Stimulated activated CD8-positive, alpha-beta memory T cell treated with anti-CD3 and anti-CD28 coated beads, Interleukin-7, amount 100 ng/mL, for 4 hours (primary cell): ENCODE measurements at places on chromosomes 4 and X.

DNA sequence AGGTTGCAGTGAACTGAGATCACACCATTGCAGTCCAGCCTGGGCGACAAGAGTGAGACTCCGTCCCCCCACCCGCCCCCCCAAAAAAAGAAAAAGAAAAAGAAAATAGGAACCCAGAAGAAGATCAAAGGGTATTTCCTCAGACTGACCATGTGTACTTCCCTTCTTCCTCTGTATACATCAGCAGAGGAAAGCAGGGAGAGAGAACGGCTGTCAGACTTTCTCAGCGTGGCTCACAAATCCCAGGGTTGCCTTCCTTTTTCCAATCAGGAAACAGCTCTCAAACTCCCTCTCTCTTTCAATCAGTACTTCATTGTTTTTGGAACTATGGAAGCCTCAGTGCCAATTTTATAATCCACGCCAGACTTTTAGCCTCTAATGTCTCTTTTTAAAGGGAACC is 59.1 kb downstream of the CHRNA9 start:
- DNase-seq = no peak

DNA sequence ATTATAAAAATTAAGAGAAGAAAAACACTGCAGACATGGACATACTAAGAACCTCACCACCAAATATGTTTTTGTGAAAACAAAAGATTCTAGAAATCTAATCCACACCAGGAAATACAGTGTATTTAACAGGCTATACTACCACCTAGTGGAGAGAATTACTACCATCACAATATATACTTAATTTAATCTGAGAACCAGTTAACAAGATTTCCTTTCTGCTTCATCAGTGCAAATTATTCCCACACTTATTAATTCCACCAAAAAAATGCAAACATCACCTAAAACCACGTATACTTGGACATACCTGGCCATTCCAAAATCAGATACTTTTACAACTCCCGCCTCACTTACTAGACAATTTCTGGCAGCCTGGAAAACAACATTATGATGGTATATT is 7.0 kb upstream of the TXK start:
- no peak for DNase-seq

- DNase-seq = no peak
Observed at GRCh38 chr4:85498068-85498733, 23.3 kb downstream of the ARHGAP24 start.

- DNase-seq = no peak
Observed at GRCh38 chrX:107880054-107880610, 54.5 kb downstream of the MID2 start.

- no peak for DNase-seq
Observed at GRCh38 chrX:73446831-73447230, at the start of gene CDX4. Gene CDX4, plus strand, starts transcription at chrX:73447053. Its CDS starts 201 bp downstream, at chrX:73447254.

DNA sequence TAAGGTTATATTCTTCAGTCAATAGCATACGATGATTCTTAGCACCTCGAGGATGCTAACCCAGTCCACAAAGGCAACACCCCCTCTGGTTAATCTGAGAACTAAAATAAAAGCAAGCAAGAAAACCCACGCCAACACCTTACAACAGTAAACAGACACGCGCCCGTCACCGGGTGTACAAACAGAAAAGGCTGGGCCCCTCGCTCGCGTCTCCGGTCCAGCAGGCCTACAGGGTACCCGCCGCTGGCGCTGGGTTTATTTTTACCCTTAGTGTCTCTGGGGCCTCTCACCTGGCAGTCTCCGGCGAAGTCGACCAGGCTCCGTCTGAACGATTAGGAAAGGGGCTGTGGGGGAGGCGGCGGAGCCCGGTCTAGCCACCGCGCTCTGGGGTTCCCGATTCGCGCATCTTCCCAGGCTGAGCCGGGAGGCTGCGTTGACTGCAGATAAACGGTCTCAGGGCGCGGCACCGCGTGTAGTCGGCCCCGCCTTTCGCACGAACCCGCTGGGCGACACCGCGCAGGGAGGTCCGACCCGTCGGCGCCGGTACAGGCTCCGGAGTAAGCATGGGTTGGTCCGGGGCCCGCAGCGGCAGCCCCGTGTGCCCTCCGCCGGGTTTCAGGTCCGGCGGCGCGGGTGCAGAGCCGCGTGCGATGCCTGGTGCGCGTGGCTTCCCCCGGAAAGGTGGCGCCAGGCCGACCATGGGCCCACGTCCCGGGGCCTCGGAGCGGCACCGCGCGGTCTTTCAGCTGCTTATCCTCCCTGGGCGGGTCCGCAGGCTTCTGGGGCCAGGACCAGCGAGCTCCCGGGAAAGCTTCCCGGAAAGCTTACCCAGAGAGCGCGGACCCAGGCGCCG is 441 bp downstream of the SLC9B2 start:
- DNase-seq = peak; percentile 54

DNA sequence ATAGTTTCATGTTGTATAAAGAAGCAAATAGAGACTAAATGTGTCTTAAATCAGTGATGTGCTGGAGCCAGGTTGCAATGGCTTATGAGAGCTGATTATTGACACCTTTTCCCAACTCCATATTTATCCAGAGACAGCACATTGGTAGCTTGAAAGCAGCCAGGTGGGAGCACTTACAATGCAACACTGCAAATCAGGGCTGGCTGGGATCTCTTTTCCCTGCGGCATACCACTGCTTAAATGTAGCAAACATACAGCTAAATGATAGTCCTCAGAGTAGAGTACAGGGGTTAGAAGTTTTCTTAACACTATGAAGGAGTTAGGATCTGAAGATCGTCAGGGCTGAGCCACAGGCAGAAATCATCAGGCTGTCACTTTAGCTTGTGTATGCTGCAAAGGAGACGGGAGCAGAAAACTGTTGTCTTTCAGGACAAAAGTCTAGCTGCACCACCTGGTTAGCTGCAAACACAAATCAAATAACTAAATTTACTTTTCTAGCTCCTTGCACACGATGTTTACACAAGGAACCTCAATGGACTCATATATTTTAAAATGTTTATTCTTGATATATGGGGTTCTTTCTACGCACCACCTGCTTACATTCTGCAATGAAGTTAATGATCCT is 527.3 kb downstream of the TLL1 start:
- no peak for DNase-seq

DNA sequence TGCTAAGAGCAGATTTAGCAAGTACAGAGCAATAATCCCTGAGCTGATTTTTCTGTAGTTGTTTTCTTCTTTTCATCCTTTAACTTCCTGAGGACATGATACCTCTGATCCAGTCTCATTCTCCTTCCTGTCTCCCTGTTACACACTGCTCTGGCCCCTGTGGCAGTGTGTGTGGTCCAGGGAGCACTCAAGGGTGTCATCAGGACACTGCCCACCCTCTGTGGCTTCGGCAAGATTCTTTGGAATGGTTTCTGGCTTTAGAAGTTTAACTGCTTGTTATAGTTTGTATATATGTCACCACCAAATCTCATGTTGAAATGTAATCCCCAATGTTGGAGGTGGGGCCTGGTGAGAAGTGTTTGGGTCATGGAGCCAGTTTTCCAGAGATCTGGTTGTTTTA is 637.3 kb downstream of the BCOR start:
- DNase-seq = no peak

DNA sequence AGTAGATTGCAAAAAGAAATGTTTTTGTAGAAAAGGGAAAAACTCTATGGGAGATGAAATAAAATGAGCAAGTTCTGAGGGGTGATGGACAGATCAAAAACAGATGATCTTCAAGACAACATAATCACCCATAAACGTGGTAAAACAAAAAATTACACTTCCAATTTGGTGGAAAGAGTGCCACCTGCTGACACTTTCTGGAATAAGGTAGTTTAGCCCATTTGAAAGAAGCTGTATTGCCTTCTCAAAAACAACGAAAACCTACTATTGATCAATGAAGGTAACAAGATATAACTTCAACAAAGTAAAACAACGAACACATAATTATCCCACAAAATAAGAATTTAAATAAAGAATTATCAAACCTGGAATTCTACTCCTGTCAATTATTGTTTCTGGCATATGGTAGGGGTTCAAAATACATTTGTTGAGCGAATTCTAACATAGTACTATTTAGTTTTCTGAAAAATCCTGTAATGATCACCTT is 2.5 kb downstream of the COQ2 start:
- DNase-seq = peak; percentile 29

GRCh38 chr4:18630218-18631110 is 608.9 kb upstream of the LCORL start:
- no peak for DNase-seq

GRCh38 chrX:151973851-151974335 is 583 bp downstream of the GABRE start:
- no peak for DNase-seq

- no peak for DNase-seq
Observed at GRCh38 chrX:50402886-50403285, 67.7 kb downstream of the DGKK start.

GRCh38 chr4:54742636-54743399 is 85.1 kb downstream of the KIT start:
- no peak for DNase-seq

DNA sequence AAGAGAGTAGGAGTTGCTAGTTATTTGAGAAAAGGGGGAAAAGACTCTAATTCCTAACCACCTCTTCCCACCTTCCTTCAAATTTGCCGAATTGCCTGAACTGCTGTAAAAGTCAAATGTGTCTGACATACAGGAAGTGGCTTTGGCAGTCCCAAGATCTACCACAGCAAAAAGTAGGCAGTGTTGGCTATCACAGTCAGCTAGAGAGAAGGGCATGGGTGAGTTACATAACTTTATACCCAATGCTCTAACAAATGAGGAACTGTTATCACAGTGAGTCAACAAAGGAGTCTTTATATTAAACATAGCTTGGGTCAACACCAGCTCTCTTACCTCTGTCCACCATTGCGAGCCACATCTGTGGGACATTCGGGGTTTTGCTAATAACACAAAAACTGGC is 2.4 kb upstream of the MBNL3 start:
- no peak for DNase-seq

- DNase-seq = no peak
Observed at GRCh38 chr4:73862322-73862721, 6.9 kb upstream of the CXCL1 start.

DNA sequence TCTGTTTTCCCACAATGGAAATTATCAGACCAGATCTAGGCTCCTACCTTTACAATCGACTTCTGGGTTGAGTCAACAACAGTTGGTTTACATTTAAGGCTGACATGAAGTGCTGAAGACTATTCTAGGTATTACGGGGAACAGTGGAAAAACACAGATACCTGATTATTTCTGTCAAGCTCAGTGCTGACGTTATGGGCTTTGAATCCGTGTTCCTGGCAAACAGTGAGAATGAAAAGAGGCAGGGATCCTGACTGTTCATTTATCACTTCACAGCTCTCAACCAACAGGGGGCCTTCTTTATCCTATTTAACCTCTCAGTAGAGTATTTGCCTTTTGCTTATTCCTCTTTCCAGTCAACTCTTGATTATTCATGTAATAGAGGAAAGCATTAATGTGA is 43.1 kb downstream of the TMEM164 start:
- no peak for DNase-seq

GRCh38 chrX:75076429-75076828 is 79.7 kb downstream of the ABCB7 start:
- DNase-seq = no peak

- DNase-seq = no peak
Observed at GRCh38 chrX:123140454-123140853, 43.6 kb upstream of the GRIA3 start.

GRCh38 chr4:14842964-14843630 is 159.2 kb upstream of the CPEB2 start:
- no peak for DNase-seq

- no peak for DNase-seq
Observed at GRCh38 chr4:89305712-89306437, 1.7 kb downstream of the GPRIN3 start.

- no peak for DNase-seq
Observed at GRCh38 chrX:1883772-1884171, 268.9 kb downstream of the ASMT start.

DNA sequence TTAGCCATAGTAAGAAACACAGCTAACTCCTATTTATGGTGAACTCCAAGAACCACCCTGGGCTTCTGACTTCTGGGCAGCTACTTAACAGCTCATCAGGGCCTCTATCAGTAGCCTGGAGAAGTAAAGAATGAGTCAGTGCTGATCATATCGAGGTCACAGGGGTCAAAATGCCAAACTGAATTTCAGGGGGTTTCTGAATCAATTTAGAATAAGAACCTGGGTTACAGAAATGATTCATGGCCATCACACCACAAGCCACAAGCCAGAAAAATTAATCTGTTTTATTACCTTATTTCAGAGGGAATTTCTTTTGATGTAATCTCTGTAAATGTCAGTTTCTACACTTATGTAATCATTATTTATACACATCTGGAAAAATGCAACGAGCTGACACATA is 64.4 kb downstream of the CHST7 start:
- DNase-seq = no peak

GRCh38 chrX:1518512-1518911 is 18.5 kb downstream of the P2RY8 start:
- DNase-seq = no peak

GRCh38 chr4:37953620-37954293 is 6.4 kb upstream of the PTTG2 start:
- DNase-seq = no peak

DNA sequence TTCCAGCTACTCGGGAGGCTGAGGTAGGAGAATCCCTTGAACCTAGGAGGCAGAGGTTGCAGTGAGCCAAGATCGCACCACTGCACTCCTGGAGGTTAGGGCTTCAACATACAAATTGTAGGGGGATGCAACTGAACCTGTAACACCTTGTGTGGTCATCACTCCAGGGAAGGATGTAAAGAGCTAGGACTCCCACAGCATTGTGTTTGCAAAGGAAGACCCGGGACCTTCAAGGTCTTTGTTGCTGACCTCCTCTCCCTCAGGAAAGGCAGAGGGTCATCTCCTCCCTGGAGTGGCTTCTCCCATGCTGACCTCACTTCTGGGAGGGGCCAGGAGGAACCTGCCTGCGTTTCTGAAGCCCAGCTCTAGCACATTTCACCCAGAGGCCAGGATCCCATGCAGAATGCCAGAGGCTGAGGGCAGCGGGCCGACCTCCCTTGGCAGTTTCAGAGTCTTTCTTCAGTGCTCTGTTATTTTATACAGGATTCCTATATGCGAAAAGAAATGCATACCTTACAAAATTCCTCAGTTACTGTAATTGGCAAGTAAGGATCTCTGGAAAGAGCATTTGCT is 80.2 kb downstream of the HTRA3 start:
- DNase-seq = no peak

DNA sequence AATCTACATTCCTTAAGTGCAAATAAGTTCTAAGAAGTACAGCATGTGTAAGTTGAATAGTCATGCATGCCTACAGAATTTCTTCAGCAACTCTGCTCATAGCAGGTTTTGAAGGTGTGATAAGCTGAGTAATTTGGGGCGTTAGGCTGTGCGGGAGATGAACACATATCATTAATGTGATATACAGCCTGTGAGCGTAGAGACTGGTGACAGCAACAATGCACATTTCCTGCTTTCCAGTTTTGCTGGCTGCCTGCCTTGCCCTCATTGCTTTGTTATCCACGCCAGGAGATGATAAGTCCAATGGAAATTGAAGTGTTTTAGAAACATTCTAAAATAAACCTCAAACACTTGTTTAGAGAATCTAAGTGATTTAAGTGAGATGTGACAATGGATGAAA is 1709.4 kb downstream of the ARAP2 start:
- DNase-seq = no peak
